ENCODE measurements at places on chromosomes 2 and 18.

GRCh38 chr2:204947405-204947804, 402.1 kb downstream of the PARD3B start:
- DNase-seq: no peak

- DNase-seq: no peak
These were observed 34.4 kb downstream of the ACAA2 start for GRCh38 chr18:49778826-49779465.

- no peak for DNase-seq
These were observed 246.3 kb upstream of the SIX2 start for GRCh38 chr2:45255563-45255962.

GRCh38 chr2:197559681-197560080, 43.8 kb downstream of the MOB4 start:
- DNase-seq: no peak

GRCh38 chr2:55415300-55415699, 4.4 kb downstream of the CCDC88A start:
- no peak for DNase-seq

Data from AG09309 (cell line).